ENCODE measurements at places on chromosomes 4 and X. TPM values are rescaled to one million over a fixed set of nuclear protein-coding genes. Genes with fewer than 3 reads are reported as not detected.

The MRFAP1 gene
- 240 TPM for total RNA-seq

- DNase-seq = no peak
Measured at GRCh38 chrX:102883491-102883890, 53.6 kb upstream of the RAB40AL start.

DNA sequence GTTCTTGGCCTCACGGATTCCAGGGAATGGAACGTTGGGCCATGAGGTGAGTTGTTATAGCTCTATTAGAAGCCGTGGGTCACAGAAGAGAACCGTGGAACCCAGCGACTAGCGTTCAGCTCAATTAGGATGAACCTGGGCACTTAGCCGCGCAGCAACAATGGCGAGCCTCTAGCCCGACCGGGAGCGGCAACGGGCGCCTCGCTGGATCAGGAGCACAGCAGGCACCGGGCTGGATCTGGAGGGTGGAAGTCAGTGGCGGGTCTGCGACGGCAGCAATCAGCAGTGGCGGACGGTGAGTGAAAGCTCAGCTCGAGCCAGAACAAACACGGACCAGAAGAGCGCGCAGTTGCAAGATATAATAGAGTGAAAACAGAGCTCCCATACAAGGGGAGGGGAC is 34.2 kb downstream of the AGA start:
- DNase-seq = no peak

- DNase-seq = no peak
Measured at GRCh38 chr4:7701866-7702649, 237.6 kb downstream of the AFAP1 start.

DNA sequence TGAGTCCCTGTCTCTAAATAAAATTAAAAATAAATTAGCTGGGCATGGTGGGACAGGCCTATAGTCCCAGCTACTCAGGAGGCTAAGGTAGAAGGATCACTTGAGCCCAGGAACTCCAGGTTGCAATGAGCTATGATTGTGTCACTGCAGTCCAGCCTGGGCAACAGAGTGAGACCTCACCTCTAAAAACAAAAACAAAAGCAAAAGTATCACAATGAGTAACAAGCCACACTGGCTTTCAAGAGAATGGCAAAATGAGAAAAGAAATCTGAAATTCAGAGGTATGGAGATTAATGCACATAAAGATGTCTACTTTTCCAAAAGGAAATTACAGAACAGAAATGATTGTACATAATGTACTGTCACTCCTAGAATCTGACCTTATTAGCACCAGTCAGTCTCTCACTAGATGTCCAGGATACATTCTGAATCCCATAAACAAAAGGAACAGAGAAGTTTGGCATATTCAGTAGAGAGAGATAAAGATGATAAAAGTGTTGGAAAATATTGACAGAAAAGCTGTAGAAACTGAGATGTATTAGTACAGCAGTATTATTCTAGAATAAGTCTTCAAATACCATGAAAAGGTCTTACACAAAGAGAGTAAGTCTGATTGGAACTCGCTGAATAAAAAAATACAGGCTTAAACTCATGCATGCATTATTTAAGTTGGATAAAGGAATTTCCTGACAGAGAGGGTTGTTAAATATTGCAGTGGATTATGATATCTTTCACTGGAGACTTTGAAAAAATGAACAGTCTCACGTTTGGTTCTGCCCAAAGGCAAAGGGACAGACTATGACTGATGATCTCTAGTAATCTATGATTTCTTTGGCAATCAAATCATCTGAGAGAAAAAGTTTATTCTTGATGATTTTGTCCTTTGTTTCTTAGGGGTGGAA is 102.5 kb downstream of the SH3RF1 start:
- peak; percentile 32 for DNase-seq

GRCh38 chrX:155577682-155578081 is 35.1 kb downstream of the TMLHE start:
- DNase-seq = no peak

- no peak for DNase-seq
Measured at GRCh38 chrX:79368441-79368840, 1.3 kb upstream of the ITM2A start.

- DNase-seq = no peak
Measured at GRCh38 chr4:25927361-25928195, 13.6 kb downstream of the SMIM20 start.

The TAF9B gene
- total RNA-seq = 15.5 TPM
